NCI-H1694 treated with DMSO at 0.1 percent for 48 hours (cell line): ENCODE measurements at places on chromosomes 5 and 9.

- DNase-seq = no peak
Observed at GRCh38 chr5:101838435-101838834, 457.6 kb downstream of the SLCO4C1 start.

- DNase-seq = no peak
Observed at GRCh38 chr9:36191290-36191645, 547 bp downstream of the CLTA start.

- DNase-seq = no peak
Observed at GRCh38 chr5:89399548-89399947, 516.6 kb upstream of the MEF2C start.

GRCh38 chr5:56229111-56229510 lies 4.0 kb downstream of the ANKRD55 start:
- DNase-seq = no peak

DNA sequence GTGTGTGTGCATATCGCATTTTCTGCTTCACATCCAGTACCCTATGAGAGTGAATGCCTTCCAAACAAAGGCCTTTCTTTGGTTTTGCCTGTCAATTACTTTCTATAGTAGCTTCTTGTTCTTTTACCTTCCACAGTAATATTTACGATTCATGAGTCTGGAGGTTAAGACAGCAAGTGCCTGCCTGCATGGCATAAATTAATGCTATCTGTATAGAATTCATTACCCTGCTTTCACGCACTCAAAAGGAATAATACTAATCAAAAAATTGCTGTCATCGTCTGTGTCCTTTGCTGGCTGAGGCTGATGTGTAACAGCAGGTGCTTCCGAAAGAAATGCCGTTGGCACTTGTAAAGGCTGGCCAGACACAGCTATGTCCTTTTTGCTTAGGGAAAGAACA lies 1304.4 kb upstream of the CDH6 start:
- no peak for DNase-seq

DNA sequence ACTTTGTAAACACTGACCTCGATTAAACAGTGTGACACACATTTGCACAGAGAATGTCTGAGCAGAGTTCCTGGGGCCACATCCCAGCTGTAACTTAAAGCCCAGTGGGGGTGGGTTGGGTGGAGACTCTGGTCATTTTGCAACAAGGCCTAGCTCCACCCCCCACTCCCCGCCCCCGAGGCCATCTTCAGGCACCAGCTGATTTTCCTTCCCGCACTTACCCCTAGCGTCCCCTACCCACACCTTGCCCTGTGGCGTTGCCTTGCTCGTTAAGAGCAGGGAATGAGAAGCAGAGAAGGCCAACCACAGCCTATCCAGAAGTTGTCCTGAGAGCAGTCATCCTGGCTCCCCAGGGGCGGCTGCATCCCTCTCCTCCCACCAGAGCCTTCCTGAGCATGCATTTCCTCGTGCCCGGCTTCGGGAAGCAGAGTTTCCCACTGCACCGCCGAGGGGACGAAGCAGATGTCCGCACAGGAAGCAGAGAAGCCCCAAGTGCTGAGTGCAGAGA lies 101.7 kb upstream of the SARDH start:
- DNase-seq = no peak

DNA sequence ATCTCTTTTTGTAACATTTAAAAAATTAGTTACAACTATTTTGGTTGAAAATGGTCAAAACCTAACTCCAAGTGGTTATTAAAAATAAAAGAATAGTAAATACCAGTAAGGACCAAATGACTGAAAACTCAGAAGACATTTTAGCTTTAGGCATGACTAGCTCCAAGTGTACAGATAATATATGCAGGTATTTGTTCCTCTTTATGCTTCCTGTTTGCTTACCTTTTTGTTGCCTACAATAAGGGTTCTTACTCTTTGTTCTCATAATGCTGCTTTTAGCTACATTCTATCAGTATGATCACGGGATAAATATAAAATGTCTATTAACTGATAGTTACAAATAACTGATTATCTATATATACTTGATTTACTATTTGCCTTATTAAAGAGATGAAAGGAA lies 259.6 kb downstream of the CDH12 start:
- no peak for DNase-seq

- no peak for DNase-seq
Observed at GRCh38 chr9:120920806-120921178, 5.8 kb downstream of the TRAF1 start.

DNA sequence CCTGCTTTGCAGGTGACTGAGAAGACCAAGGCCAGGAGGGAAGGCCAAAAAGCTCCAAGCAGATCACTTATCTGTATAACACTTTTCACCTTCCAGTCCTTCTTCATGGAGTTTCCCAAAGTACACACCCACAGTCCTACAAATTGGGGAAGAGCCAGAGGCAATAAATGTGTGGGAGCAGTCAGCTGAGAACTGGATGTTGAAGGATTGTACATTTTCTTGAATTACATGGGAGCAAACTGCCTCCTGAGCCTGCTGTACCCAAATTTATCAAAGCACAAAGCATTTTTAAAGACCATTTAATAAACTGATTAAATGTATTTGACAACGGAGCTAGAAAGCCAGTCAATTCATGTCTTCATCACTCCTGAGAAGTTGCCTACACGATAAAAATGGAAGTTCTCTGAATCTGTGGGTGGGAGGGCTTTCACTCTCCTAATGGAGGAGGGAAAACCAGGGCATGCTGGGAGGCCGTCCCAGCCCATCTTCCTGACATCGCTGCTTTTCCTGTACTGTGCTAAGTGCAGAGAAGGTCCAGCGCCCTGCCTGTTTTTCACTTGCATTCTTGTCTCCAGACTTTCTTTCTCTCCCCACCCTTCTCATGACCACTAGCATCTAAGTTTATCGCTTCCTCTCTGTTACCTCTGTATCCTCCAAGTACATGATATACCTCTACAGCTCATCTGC lies 79.0 kb downstream of the KCNIP1 start:
- no peak for DNase-seq

DNA sequence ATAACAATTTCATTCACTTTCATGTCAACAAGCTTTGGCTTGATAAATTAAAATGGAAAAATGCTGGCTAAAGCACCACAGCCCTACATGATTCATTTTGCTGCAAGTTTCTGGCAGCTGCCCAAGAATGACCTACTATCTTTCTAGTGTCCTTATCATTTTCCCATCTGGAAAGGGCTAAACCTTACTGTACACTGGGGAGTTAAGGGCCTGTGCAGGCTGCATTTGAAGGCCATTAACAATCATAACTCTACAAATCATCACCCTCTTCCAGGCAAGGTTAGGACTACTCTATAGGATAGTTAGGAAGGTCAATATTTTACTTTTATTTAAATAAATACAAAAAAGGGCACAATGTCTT lies 579.7 kb upstream of the ZNF608 start:
- DNase-seq = no peak

GRCh38 chr9:38431116-38431515 lies 6.9 kb upstream of the IGFBPL1 start:
- no peak for DNase-seq

DNA sequence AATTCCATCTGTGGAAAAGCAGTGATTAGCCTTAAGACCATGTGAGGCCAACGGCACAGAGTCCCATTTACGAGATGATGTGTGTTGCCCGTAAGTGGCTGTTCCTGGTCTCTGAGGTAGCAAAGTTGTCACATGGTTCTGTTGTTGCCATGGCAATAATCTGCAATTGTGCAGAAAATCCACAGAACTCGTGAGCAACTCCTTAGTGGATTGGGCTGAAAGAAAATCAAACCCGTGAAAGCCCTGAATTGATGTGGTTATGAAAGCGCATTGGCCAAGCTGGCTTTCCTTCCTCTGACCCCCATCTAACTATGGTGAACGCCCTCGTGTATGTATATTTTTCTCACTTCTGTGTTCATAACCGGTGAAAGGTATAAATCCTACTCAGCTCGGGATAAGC lies 614.7 kb downstream of the EBF1 start:
- no peak for DNase-seq

DNA sequence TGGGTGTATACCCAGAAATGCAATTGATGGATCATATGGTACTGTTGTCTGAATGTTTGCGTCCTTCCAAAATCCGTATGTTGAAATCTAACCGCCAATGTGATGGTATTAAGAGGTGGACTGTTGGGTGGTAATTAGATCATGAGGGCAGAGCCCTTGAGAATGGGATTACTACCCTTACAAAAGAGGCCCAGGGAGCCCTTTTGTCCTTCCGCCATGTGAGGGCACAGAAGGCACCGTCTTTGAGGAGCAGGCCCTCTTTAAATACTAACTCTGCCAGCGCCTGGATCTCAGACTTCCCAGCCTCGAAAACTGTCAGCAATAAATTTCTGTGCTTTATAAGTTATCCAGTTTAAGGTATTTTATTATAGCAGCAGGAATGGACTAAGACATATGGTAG lies 156.0 kb upstream of the OTULINL start:
- no peak for DNase-seq

DNA sequence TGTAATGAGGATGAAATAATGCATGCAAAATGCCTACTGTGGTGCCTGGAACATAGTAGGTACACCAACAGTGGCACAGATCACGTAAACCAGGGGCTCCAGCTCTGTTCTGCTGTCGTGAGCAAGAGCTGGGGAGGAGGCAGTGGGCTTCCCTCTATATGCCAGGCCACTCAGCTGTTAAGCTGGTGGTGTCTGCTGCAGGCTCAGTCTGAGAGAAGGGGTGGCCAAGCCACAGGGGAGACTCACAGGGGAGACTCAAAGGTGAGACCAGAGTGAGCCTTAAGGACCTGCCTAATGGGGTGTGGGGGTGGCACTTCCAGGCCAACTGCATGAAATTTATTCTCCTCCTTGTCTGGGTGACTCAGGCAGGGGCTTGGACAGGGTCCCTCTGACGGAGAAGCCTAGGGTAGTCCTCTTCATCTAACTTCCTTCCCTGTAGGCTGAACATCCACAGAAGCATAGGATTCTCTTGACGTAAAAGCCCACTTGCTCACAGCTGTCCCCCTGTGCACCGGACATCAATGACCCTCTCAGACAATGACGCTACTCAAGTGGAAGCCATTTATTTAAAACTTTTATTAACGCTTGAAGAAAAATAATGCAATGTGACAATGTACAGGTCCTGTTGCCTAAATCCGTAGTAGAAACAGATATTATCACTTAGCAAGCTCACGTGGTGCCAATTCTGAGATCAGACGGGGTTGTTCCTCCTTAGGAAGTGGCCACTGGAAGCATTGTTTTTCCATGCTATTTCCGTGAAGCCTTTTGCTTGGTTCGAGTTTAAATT lies 13.9 kb downstream of the STC2 start:
- no peak for DNase-seq

- DNase-seq = no peak
Observed at GRCh38 chr9:35579130-35579529, 25.9 kb upstream of the TESK1 start.

DNA sequence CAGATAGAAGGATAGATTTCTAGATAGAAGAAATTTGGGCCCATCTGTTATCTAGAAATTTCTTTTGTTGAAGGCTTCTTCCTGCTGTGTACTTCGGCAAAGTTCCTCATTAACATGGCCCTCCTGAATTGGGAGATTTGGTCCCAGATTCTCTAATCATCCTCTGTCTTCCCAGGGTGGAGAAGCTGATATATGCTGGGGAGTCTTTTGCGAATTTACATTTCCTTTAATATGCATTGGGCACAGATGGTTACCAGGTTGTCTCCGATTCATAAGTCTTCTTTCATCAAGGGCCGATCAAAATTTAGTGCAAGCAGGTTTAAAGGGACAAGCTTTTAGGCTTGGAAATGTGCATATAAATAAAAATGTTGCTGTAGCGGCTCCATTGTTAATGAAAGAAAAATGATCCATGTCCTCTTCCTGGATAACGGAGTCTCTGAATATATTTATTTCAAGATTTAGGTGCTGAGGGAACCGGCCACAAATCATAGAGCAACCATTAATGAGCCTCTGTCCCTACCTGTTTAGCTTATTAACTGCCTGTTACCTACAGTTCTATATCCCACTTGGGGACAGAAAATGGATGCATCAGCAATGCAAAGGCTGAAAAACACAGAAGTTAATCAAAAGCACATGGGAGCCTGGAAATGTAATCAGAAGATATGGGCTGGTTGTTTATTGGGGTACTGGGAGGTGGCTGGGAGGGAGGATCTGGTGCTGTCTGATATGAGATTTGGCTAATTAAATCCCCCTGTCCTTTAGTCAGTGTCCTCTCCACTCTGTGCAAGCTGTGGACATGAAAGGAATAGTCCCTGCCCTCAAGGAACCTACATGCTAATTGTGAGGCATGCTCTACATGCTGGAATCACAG lies 234.7 kb downstream of the MAN2A1 start:
- DNase-seq = no peak

- DNase-seq = no peak
Observed at GRCh38 chr9:35682520-35683315, 7.0 kb downstream of the TPM2 start.

DNA sequence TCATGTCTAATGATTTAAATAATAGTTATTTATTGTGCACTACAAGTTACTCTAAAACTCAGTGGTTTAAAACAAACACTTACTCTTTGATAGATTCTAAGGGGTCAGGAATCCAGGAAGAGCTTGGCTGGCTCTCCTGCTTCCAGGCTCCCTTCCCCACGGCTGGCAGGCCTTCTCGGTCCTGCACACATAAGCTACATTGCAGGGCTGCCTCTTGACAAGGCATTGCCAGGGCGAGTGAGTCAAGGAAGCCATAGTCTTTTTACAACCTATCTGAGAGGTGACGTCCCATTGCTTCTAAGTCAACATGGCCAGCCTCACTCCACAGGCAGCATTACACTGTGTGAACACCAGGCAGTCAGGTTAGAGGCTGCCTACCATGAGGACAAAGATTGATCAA lies 119.8 kb downstream of the AUH start:
- no peak for DNase-seq

- DNase-seq = no peak
Observed at GRCh38 chr9:31608881-31609280, 775.6 kb upstream of the ACO1 start.

DNA sequence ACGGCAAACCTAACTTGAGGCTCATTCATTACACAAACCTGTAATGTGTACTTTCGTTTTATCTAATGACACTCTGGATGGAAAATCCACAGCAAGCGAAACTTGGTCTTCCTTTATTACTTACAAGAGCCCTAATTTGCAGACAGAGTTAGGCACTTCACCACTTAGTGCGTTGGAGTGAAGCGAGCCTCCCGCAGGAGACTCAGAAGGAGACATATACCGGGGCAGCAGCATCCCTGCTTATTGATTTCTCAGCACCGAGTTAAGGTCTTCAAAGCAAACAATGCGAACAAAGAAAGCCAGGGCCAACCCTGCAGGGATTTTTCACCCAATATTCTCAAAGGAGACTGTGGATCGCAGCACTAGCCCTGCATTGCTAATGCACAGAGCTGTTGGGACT lies 28.6 kb downstream of the LSM11 start:
- DNase-seq = no peak

DNA sequence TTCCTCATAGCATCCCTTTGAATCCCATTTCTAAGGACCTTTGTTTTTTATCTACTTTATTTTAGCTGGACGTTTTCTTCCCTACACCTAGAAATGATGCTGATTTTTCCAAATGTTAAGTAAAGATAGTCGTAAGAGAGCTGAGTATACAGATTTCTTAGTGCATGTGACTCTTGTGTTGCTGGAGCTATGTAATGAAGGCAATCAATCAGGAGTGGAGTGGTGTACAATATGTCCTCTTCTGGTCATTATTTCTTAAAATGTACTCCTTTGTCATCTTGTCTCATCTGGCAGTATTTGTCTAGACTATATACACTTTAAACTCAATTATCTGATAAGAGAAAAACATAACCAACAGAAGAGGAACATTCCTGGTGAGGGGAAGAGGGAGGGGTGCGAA lies 13.5 kb downstream of the GAPT start:
- no peak for DNase-seq
